ENCODE measurements at places on chromosomes 4 and X.

GRCh38 chr4:184812199-184812542, 13.6 kb downstream of the ACSL1 start:
- DNase-seq = no peak

- no peak for DNase-seq
Observed at GRCh38 chr4:135485371-135485770, 1283.8 kb upstream of the PABPC4L start.

DNA sequence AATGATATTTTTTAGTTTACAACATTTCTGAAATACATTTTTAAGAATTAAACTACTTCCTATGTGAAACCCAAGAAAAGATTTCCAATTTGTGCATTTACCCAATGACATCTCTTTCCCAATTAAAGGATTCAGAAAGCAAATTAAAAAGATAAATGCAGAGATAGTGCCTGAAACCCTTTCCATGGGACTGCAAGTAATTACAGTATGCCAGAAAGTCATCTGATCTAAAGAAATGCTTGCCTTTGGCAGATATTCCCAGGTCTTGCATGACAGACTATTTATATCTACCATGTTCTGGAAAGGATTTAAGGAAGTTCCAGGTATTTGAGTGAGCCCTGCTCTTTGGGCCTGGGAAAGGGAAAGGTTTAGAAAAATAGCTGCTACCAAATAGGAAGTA, 41.6 kb upstream of the CXorf38 start:
- DNase-seq = peak; percentile 53

- no peak for DNase-seq
Observed at GRCh38 chr4:8005814-8006215, 66.2 kb upstream of the AFAP1 start.

GRCh38 chrX:8743126-8743732, 11.3 kb upstream of the ANOS1 start:
- no peak for DNase-seq

DNA sequence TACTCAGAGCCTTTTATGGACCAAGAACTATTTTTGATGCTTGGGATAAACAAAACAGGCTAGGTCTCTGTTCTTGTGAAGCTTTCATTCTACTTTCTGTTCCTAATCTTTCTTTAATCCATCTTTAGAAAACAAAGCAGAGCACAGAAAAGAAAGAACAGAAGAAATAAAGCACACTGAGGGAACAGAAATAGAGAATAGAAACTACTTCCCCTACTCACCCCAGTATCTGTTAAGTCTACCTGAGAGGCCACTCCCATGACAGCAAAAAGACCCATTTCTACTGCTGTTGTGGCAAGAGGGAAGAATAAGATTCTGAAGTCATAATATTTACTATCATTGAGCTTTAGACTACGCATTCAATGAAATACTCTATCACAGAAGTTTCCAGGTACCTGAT, 9.2 kb downstream of the RFC1 start:
- DNase-seq = no peak

- DNase-seq = no peak
Observed at GRCh38 chrX:134174859-134175258, 62.1 kb upstream of the CCDC160 start.

DNA sequence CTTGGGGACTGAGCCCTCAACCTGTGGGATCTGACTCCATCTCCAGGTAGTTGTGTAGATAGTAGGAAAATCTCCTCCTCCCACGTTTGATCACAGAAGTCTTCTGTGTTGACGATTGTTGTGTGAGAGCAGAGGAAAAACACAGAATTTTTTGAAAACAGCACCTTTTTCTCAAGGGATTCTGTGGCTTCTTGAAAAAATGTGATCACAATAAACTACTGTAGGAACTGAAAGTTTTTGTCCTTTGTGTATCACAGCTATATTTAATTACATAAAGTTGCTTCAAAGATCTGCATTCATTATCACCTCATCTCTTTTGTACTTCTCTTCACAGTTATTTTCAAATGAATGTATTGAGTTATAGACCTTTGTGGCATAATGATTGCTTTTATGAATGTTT, 85.1 kb downstream of the AFF1 start:
- DNase-seq = no peak

- DNase-seq = no peak
Observed at GRCh38 chr4:108831886-108832285, 69.0 kb upstream of the ETNPPL start.

All from brain (organoid and tissue), 16 donors.